ENCODE measurements at places on chromosomes 6 and 20. TPM values are rescaled to one million over a fixed set of nuclear protein-coding genes. Genes with fewer than 3 reads are reported as not detected.

DNA sequence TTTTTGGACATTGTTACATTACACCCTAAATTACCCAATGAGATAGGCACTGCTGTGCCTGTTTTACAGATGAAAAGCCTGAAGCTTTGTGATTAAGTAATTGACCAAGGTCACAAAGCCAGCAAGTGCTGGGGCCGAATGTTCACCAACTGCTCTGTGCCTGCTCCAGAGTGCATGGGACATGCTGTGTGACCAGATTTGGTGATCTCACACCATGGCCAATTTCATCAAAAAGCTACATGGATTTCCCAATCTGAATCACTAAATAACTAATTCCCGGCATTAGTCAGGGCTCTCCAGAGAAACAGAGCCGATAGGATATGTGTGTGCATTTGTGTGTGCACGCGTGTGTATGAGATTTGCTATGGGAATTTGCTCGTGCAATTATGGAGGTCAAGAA is 228.3 kb upstream of the ECI2 start:
- DNase-seq, result no peak

WFDC5 gene
- not detected for total RNA-seq

PTCHD4 gene
- total RNA-seq, result 0.31 TPM

PERP gene
- 23.7 TPM for total RNA-seq

ZCCHC3 gene
- total RNA-seq, result 66.3 TPM
